ENCODE measurements at places on chromosomes 7 and 10.

DNA sequence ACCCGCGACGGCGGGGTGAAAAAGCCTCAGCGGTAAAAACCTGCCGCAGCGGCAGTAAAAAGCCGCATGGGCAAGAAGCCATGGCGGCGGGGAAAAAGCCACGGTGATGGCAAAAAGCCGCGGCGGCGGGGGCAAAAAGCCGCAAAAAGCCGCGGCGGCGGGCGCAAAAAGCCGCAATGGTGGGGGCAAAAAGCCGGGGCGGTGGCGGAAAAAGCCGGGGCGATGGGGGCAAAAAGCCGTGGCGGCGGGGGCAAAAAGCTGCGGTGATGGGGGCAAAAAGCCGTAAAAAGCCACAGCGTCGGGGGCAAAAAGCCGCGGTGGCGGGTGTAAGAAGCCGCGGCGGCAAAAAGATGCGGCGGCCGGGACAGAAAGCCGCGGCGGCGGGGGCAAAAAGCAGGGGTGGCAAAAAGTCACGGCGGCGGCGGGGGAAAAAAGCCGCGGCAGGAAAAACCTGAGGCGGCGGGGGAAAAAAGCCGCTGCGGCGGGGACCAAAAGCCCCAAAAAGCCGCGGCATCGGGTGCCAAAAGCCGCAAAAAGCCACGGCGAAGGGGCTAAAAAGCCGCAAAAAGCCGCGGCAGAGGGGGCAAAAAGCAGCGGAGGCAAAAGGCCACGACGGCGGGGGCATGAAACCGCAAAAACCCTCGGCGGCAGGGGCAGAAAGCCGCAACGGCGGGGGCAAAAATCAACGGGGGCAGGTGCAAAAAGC, 488.5 kb downstream of the ZNF33B start:
- DNase-seq, result no peak

DNA sequence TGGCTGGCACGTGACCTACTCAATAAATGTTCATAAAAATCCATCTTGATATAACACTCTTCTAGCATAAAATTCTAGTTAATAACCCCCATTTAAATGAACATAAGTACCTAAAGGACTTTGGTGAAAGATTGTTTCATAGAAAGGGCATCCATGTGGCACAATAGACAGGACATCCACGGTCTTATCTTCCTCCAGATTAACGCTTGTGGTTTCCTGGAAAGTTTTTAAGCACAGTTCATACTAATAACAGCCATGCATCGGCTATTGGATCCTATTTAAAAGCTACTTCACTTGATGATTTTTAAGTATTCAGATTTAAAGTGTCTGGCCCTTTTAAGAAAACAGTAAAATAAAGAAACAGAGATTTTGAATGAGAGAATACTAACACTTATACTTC, 288.3 kb downstream of the AHR start:
- DNase-seq, result no peak

DNA sequence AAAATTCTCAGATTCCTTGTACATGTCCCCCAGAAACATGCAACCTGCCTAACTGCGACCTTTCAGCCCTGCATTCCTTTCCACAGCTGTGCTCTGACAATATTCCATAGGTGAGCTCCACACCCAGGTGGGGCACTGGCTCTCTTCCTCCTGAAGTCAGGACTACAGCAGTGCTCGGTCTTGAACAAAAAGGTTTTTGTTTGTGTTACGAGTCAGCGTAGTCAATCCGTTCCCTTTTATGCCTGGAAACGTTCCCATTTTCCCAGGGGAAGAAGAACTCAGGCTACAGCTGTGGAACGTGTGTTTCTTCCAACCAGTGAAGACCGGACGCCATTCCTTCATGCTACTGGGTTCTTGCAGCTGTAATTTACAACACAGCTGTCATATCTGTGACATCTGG, 52.4 kb upstream of the PFKP start:
- no peak for DNase-seq

DNA sequence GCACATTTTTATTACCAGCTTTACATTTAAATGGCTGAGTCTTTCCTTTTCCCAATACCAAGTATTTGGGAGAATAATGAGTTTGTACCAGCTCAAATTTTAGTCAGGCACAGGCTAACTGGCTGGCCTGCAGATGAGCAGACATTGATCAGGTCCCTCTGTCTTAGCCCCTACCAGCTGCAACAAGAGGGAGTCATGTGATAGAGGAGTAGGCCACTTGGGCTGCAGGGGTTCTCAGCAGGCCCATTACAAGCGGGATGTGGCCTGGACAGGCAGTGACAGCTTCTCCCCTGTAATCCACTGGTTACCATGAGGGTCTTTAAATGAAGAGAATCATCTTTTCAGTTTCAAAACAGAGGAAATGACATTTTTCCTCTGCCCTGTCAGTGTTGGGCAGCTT, 283.6 kb downstream of the SUGCT start:
- no peak for DNase-seq

DNA sequence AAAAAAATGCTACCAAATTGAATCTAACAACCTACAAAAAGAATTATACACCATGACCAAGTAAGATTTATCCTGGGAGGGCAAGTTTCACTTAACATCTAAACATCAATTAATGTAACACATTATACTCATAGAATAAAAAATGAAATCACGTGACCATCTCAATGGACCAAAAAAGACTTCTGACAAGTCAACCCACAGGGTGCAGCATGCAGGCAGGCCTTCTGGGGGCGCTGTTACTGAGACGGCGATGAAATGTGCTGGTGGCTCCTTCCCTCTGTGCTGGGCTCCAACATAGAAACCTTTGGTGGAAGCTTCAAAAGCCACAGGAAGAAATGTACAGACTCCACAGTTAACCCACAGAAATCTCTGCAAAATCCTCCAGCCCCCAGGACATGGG, 103.1 kb downstream of the INHBA start:
- no peak for DNase-seq

DNA sequence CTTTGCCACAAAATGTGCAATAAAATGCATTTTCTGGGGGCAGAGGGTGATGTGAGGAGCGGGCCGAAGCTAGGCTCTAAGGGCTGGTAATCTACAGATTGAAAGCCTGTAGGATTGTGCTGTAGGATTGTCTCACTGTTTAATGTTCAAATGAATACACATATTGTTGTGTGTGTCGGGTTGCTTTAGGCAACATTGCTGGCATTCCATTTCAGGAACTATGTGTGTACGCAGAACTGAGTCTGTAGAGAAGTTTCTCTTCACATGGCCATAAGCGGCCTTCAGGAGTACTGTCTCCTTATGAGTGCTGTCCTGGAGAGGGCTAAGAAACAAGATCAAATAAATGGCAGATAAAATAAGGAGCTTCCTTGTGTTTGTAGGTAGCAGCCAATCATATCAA, 540.2 kb downstream of the GATA3 start:
- no peak for DNase-seq

DNA sequence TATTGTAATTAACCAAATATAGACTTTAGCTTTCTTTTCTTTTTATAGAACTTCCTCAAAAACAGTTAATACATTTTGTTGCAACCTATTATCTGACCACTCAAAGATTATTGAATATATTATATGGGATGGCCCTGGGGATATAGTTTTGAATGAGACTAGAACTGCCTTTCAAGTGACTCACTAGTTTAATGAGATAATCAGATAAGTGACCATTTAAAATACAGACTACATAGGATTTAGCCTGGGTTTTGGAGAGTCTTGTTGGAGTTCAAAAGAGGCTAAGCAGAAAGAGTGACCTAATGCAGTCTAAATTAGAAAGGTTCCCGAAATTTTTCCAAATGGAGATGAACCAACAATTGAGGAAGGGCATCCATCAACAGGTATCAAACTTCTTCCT, 305.2 kb upstream of the ETV1 start:
- DNase-seq, result no peak

- DNase-seq, result no peak
Measured at GRCh38 chr10:79020605-79021004, 48.2 kb upstream of the ZMIZ1 start.

DNA sequence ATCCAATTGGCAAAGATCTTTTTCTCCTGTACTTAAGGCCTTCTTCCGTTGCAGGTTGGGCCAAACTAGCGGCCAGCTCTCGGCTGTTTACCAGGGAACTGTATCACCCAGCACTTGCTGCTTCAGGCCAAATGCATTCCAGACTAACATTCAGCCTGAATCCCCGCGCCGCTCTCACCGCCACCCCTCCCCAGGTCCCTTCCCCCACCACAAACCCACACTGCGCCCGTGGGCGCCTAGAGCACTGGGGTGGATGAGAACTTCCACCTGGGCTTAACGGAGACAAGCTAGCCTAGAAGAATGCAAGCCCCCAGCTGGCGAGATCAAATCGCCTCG, 676 bp downstream of the TCAF1 start:
- DNase-seq, result no peak

GRCh38 chr10:131650771-131651673, 249.8 kb upstream of the PPP2R2D start:
- no peak for DNase-seq

DNA sequence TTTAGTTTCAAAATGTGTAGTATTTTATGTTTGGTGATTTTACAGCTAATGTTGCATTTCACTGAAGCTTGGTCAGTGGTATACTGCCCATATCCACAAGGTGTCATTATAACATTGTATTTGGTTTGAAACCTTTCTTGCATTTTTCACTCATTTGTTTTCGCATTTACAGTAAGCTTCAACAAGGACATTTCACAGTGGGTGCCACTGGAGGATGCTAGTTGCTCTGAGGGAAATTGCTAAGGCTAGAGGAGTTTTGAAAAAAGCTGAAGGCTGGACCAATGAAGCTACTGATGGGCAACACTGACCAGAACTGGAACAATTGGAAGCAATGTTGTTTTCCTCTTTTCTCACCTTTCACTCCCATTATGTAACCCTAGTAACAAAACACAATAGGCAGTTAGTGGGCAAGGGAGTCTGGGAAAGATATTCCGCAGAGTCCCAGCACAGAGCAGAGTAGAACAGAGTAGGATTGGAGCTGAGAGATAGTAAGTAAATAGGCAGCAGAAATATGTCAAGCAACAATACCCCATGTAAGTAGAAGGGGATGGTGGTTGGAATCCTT, 23.6 kb upstream of the SRI start:
- peak; percentile 71 for DNase-seq

GRCh38 chr7:3165681-3166580, 122.3 kb upstream of the CARD11 start:
- no peak for DNase-seq

GRCh38 chr10:114634609-114634979, 23.5 kb downstream of the ABLIM1 start:
- peak; percentile 18 for DNase-seq

DNA sequence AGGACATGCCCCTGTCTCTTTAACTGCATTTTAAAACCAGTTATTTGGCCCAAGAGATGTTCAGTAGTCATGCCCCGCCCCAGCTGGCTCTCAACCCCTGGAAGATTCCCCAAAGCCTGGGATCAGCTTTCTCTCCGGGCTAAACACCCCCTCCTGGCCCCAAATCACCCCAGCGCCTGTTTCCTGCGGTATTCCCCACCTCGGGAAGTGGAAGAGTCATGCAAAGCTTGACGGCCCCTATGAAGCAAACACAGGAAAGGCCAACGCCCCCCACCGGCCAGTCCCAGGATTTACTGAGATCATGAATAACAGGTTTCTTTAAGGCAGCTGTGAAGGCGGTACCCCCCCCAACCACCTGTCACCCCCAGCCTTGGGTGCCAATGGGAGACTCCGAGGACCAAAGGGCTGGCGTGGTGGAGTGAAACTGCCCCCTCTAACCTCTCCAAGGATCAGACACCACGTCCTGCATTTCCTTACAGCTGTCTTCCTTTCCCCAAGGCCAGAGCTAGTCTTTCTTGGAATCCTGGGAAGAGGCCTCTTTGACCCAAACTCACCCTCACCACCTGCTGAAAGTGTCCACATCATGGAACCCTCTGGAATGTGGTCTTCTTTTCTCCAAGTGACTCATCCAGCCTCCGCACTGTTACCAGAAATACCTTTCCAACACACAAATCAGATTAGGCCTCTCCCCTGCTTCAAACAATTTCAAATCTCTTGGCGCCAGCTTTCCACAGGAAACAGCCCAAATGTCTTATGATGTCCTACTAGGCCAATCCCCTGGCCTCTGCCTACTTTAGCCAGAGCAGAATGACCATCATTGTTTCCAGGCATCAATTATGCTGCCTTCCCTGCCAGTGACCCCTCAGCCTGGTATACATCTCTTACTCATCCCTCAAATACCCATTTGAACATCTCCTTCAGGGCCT, 301.5 kb downstream of the ZEB1 start:
- peak; percentile 13 for DNase-seq

GRCh38 chr10:119031496-119032059, 2.1 kb downstream of the NANOS1 start:
- no peak for DNase-seq

DNA sequence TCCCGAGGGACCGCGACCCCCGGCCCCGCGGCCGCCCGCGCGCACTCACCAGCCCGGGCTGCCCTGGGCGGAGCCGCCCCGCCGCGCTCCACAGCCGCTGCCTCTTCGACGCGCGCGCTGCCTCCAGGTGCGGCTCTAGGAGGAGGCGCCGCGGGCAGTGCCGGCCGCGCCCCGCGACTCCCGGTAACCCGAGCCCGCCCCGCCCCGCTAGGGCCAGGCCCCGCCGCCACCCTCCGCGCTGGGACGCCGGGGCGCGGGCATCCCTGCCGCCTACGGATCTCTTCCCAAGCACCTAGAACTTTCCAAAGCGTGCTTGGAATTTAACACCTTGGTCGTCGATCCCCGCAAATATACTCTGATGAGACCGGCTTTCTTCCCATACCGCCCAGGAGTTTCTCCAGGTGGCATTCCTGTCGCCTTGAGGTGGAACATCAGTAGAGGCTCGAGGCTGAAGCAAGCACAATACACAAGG, at the start of gene SLC26A5:
SLC26A5 (minus strand) TSS at position 159 of the 472 bp plus-strand sequence. CDS start 24,693 bp downstream, outside the sequence.
- DNase-seq, result no peak

- no peak for DNase-seq
Measured at GRCh38 chr10:36383349-36383748, 741.3 kb upstream of the FZD8 start.

- peak; percentile 67 for DNase-seq
Measured at GRCh38 chr7:24877790-24878311, 102.1 kb downstream of the OSBPL3 start.

DNA sequence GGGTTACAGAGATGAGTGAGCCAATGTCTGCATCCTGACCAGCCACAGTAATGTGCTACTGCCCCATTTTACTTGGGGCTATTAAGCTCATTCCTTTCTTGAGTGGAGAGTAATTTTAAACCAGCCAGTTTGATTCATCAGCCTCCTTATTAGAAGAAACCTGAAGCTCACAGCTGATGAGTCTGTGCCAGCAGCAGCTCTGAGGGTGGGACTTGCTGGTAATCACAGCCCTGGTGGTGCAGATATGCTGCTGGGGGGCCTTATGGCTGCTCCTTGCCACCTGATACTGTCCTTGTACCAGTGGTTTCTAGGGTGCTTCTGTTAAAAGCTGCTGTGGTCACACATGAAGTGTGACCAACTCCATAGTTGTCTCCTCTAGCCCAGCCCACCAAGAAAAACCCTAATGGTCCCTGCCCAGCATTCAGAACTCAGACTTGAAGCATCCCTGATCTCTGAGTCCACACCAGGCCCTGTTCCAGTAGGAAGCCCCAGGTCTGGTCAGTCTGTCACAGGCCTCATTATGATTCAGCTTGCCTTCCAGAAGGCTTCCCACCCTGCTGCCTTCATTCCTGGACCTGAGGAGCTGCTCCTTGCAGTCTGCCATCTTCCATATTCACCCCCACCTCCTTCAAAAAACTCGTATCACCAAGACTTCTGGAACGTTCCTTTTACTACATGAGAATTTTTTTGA, 28.9 kb upstream of the RBM20 start:
- DNase-seq, result no peak

Data from inflammatory macrophage treated with lipopolysaccharide for 4 hours (primary cell).